Brain microvascular endothelial cell (primary cell): ENCODE measurements at places on chromosomes 6 and 20.
A peak's percentile ranks its signal among the peaks of the same experiment; 100 is the strongest.

GRCh38 chr6:150857062-150857944 is 8.2 kb upstream of the MTHFD1L start:
- peak; percentile 97 for DNase-seq

GRCh38 chr6:159654483-159655098 is 38.5 kb downstream of the SOD2 start:
- no peak for DNase-seq

DNA sequence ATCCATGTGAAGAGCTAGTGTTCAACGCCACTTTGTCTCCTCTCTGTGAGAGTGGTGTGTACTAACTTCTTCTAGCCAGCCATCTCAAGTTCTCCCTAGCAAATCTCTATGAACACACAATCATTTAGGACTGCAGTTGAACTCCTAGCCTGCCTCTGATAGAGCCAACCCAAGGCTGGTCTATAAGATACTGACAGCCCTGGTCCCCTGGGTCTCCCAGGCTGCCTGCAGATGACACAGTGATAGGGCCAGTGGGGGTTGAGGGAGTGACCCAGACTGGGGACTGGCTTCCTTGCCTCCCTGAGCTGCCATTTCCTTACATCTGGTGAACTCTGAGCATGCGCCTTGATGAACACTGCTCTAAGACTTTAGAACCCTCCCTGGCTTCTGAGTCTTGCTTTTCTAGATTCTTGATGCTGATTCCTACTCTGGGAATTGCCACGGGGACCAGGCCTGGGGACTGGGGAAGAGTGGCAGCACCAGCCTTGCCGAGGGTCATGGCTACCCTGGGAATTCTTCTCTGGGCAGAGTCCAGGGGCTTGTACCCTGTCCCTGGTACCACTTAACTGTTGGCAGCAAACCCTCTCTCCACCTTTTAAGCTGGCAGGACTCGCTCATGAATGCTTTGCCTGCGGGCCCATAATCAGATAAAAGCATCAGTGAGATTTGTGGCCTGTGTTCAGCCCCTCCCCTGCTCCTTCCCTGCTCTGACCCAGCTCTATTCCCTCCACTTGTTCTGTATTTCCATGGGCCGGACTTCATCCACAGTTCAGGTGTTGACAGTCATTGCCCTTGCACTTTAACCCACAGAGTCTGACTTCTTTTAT is 130.8 kb upstream of the CHD6 start:
- no peak for DNase-seq

GRCh38 chr6:128586095-128586494 is 65.7 kb upstream of the PTPRK start:
- no peak for DNase-seq

DNA sequence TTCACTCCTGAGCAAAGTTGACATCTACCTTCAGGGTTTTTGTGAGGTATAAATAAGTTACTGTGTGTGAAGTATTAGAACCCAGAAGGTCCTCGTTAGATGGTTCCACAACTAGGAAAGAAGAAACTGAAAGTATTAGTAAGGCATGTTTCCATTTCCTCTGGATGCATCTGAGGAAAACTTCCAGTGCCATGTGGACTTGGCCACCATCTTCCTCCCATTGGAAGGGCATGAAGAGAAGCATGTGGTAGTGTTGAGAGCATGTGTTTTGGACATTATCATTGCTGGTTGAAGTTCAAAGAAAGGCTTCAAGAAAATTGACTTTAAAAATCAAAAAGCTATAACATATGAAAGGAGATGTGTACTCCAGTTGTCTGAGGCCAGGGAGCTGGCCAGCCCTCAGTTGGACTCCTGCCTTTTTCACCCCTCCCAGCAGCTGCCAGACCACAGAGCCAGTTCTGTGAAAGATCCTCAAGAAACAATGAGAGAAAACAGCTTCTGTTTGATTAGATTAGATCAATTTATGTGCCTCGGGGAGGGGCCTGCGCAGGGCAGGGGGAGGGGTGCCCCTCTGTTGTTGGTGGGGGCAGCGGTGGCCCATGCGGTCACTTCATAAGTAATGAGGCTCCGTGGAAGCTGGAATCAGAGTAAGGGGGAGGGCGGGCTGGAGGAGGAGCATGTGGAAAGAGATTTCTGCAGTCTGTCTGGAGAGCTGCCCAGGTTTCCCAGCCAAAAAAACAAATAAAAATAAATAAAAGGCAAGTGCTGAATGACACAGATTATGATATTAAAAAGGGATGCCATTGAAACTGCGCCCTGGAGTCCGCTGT is 154.0 kb downstream of the JARID2 start:
- peak; percentile 83 for DNase-seq

DNA sequence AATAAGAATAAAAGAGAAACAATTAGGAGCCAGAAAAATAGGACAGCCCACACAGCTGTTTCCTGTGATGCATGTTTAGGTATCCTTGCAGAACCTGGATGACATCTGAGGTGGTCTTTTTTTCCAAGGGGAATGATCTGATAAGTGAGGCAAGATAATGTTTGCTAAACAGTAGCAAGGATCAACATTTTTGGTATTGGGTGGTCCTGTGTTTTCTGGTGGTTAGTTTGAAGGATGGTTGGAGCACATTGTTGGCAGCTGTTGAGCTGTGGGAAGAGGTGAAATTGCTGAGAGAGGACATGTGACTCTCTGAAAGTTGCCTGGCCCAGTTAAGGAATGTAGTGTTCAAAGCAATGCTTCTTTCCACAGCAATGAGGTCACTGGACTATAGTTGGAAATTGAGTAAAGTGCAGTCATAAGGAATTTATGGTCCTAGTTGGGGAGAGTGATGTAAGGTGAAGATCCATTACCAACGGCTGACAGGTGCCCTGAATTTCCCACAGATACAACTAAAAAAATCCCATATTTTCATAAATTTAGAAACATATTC is 270.2 kb upstream of the IMPG1 start:
- DNase-seq = no peak

GRCh38 chr6:70103798-70104197 is 199.1 kb downstream of the COL9A1 start:
- no peak for DNase-seq

DNA sequence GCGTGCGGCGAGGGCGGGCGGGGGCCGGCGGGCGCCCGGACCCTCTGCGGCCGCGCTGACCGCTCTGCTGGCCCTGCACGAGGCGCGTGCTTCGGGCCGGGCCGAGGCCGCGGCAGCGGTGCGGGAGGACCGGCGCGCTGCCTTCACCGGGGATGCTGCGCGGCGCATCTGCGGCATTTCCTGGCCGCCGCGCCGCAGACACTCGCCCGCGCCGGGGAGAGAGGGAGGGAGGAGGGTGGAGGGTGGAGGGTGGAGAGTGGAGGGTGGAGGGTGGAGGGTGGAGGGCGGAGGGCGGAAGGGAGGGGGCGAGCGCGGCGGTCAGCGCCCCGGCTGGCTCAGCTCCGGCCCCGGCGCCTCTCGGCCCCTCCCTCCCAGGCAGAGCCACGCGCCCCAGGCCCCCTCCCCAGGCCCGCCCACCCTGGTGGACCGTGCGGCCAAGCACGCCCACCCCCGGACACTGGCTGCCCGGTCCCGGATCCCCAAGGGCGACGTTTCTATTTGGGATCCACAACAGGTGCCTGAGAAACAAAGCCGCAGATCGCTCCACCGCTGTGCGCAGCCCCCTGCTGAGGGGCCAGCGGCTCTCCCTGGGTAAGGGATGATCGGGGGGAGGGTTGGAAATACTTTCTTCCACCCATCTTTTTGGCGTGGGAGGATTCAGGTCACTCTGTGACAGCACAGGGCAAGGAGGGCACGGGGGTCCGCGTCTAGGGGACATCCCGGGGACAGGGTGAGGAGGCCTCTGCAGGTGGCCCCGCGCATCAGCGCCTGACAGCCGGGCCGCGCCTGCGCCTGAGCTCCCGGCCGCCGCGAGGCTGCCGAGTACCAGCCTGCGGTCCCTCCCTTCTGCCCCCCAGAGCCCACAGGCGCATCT is 111.2 kb upstream of the BEND6 start:
- peak; percentile 67 for DNase-seq

GRCh38 chr6:112912416-112913101 is 565.4 kb downstream of the RFPL4B start:
- DNase-seq = no peak

DNA sequence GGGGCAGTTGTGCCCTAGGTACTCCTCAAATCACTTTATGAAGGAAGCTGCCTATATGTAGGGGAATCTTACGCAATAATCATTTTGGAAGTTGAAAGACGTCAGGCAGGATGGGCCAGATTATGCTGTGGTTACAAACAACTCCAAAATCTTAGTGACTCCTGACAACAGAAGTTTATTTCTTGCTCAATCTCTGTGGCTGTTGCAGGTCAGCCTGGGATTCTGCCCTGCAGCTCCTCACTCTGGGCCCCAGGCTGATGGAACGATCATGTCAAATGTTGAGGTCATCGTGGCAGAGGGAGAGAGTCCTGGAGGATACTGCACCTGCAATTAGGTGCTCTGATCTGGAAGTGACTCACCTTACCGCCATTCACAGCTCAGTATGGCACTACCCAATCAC is 88.4 kb downstream of the ZDHHC14 start:
- DNase-seq = no peak
